MM.1S (cell line): ENCODE measurements at places on chromosomes 7 and 10.

GRCh38 chr7:4066626-4067475, 615.2 kb upstream of the FOXK1 start:
- no peak for DNase-seq

DNA sequence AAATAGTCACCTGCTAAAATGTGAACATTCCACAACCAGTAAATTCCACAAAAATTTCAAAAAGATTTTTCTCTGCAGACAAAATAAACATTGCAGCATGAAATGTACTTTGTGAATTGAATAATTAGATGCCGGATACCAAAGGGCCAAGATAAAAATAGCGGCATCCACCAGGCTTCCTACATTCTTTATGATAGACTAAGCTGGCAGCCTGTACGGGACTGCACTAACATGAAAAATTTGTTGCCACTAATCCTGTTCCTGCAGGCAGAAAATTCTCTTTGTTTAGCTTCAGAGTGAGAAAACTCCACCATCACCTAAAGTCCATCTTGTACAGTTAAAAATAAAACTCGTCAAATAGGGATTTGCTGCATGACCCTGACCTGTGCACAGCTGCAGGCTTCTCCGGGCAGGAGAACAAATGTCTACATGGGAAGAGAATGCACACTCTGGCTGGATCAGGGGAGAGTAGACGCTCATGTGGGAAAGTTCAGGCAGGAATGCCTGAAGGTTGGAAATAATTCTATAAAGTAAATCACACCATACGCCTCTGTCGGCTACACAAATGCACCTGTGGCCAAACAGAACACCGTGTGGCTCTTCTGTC, 15.6 kb upstream of the ADO start:
- DNase-seq: no peak

- DNase-seq: no peak
These were observed 426.6 kb downstream of the PLXNA4 start for GRCh38 chr7:132149436-132150304.

DNA sequence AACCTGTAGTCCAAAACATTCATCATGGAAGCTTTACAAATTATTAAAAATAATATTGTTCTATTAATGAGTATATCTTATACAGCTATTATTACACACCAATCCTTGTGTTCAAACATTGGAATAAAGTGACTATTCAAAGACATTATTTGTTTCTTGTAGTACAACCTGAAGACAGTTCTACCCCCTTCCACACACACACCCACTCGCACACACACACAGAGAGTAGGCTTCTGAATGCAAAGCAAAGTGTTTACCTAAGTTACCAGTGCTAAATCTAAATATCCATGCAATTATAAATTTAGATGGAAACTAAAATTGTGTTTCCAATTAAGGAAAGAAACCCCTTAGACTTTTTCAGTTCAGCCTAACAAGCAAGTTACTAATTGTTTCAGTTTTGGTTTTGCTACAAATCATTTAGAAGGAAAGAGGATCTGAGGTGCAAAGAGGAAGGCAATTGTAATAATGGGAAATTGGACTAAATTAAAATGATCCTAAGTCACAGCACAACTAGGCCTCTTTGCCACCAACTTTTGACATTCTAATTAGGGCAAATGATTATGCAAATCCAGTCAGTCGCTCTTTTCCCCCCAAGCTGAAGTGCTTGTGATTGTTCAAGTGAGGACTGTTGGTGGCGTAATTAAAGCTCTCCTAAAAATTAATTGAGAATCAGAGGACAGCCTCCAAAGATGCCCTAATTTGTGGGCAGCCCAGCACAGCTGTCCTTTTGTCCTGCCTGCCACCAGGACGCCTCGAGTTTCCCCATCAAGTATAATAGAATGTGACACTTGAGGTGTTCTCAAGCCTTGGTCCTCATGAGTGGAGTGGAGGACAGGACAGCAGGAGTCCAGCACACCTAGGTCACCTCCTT, 19.9 kb upstream of the ATOH7 start:
- peak; percentile 25 for DNase-seq

DNA sequence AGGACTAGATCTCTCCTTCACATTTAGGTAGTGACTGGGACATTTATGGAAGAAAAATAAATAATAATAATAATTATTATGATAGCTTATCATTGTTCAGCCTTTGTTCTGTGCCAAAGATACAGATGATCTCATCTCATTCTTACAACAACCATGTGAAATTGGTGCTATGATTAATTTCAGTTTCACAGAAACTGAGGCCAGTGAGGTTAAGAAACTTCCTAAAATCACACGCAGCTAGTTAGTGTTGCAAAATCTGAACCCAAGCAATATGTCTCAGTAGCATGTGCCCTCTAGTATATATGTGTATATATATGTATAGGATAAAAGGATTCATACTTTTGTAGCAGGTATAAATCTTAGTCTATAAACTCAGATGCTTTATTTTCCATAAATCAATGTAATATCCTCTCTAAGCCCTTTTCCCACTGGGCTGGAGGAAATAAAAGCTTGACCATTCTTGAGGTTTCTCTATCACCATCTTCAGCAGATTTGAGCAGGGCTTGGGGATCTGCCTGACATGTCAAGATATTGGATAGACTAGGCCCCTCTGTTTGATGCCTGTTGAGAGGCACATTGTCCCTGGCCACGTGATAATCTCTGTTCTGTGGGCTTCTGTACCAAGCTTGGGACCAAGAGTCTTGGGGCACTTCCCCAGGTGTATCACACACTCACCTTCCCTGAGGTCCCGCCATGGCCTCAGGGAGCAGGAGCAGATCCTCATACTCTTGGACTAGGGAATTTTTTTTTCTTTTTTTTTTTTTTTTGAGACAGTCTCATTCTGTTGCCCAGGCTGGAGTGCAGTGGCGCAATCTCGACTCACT, 172.6 kb upstream of the NRP1 start:
- peak; percentile 55 for DNase-seq

DNA sequence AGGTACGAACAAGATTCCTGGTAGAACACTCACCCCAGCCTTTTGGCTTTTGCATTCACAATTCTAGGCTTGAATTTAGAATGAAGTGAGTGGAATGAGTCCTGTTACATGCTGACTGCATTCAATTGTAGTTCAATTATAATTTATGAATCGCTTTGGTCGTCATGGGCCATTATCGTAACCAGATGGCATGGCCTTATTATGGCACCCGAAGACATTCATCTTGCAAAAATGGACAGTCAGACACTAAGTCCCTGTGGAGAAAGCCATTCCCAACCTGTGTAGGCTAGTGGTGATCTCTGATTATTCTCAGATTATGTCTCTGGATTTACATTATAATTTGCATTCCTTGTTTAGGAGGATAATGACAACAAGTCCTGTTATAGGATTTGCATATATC, 292.4 kb upstream of the NPSR1 start:
- DNase-seq: no peak

DNA sequence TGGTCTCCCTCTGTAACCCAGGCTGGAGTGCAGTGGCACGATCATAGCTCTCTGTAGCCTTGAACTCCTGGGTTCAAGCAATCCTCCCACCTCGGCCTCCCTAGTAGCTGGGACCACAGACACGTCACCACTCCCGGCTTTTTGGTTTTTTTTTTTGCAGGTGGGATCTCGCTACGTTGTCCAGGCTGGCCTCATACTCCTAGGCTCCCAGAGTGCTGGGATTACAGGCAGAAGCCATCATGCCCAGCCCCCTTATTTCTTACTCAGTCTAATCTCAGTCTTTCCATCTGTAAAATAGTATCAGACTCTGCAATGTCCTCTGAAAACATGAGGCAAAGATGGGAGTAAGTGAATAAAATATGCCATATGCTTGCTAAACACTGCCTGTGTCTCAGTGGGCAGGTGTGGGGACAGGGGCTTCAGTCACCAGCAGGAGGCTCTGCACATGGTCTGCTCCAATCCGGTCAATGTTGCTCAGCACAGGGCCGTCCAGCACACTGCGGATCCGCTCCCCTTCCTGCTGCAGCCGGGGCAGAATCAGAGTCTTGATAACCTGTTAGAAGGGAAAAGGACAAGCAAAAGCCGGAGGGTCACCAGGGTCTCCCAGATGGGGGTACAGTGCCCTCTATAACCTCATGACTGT, 8.2 kb downstream of the AP4M1 start:
- DNase-seq: no peak

- no peak for DNase-seq
These were observed 125.2 kb upstream of the NANOS1 start for GRCh38 chr10:118904286-118904685.

DNA sequence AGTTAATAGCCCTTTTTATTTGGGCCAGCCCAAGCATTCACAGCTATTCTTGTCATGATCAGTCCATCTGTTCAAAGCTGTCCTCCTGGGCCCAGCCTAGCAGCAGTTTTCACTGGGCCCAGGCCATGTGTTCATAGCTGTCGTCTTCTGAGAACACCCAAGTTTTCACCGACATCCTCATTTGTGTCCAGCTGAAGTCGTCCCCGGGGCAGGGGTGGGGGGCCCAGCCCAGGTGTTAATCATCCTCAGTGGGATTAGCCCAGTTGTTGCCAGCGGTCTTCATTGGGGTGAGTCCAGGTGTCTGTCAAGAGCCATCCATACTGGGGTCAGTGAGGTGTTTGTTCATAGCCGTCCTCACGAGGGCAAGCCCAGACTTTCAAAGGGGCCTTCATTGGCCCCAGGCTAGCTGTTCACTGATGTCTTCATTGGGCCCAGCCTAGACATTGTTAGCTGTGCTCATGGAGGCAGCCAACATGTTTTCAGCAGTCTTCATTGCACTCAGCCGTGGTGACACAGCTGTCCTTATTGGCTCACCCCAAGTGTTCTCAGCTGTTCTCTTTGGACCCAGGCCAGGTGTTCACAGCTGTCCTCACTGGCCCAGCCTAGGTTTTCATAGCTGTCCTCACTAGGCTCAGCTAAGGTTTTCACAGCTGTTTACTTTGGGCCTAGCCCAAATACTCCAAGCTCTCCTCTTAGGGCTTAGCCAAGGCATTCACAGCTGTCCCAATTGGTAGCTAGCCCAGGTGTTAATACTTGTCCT, 10.0 kb downstream of the FRG2B start:
- DNase-seq: no peak

GRCh38 chr10:67936416-67936815, 52.0 kb downstream of the SIRT1 start:
- no peak for DNase-seq

DNA sequence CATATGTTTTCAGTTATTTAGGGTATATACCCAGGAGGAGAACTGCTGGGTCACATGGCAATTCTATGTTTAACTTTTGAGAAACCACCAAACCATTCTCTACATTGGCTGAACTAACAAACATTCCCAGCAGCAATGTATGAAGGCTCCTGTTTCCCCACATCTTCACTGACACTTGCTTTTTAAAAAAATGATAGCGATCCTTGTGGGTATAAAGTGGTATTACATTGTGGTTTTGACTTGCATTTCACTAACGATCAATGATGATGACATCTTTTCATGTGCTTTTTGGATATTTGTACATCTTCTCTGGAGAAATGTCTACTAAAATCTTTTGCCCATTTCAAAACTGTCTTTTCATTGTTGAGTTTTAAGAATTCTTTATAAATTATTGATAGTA, 51.2 kb upstream of the ANAPC16 start:
- no peak for DNase-seq

- peak; percentile 44 for DNase-seq
These were observed 24.3 kb downstream of the PTPN12 start for GRCh38 chr7:77561352-77561751.

- DNase-seq: peak; percentile 18
These were observed 177.3 kb upstream of the TMEM72 start for GRCh38 chr10:44733501-44734488.

- no peak for DNase-seq
These were observed 207.9 kb downstream of the ARL4A start for GRCh38 chr7:12895296-12895695.

DNA sequence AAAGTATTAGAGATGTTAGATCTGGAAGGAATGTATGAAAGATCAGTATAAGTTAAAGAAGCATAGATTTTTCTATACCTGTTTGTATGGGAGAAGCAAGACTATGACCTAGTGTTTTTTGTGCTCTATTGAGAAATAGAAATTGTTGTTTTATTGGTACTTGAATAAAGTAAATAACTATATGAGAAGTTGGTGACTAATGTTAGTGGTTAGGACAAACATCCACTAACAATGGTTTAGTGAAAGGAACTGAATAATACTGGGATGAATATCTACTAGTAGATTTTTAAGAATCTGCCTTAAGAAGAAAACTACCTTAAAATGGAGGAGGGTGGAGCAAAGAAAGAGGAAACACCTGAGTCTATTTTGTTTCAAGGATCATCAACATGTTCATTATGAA, 521.1 kb upstream of the POT1 start:
- DNase-seq: no peak

DNA sequence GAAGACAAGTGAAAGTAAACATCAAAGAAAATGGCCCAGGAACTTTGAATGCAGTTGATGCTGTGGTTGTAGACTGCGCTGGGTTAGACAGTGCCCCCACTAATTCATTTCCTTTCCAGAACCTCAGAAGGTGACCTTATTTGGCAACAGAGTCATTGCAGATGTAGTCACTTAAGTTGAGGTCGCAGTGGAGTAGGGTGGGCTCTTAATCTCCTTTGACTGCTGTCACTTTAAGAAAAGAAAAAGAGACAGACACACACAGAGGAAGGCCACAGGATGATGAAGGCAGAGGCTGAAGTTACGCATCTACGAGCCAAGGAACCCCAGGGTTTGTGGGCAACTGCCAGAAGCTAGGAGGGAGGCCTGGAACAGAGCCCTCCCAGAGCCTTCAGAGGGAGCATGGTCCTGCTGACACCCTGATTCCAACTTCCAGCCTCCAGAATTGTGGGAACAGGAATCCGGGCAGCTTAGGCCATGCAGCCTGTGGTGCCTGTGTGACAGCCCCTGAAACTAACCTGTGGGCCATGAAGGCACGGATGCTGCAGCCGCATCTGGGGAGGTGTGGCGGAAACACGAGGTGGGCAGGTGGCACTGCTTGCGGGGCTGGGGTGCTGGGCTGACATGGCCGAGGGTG, 107.6 kb downstream of the PRKAG2 start:
- peak; percentile 46 for DNase-seq

DNA sequence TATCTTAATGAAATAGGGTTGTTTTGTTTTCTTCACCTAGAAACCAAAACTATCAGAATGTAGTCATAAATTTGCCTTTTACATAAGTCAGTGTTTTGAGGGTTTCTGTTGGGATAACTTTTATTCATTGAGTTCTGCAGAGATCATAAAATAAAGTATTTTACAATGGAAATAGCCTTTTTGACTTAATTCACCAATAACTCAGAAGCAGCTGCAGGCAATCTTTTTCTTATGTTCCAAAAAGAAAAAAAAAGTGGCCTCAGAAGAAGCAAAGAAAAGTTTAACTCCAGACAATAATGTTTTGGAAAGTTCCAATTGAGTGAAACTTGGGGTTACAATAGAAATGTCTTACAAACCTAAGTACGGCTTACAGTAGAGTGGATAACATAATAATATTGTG, 491.7 kb upstream of the NRP1 start:
- no peak for DNase-seq

DNA sequence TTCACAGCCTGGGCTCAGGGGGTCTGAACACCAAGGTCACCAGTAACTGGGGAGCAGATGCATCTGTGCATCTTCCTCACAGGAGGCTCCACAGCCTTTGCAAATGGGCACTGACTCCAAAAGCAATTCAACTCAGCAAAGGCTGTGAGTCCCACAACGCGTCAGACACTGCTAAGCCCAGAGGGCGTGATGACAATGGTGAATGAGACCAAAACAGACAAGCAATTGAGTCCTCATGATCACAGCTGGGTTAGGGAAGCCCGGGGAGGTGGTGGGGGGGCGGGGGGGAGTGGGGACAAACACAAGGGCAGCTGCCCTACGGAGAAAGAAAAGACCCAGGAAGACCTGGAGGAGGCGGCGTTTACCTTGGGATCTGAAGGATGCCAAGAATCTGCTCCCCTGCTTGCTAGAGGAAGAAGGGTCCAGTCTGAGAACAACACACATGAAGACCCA, 61.6 kb upstream of the RNF32 start:
- DNase-seq: no peak

- no peak for DNase-seq
These were observed 24.3 kb upstream of the KCNIP2 start for GRCh38 chr10:101867931-101868330.
